ENCODE measurements at places on chromosomes 4 and X.

- DNase-seq = peak; percentile 38
Observed at GRCh38 chr4:160180211-160180610, 1077.3 kb downstream of the RAPGEF2 start.

DNA sequence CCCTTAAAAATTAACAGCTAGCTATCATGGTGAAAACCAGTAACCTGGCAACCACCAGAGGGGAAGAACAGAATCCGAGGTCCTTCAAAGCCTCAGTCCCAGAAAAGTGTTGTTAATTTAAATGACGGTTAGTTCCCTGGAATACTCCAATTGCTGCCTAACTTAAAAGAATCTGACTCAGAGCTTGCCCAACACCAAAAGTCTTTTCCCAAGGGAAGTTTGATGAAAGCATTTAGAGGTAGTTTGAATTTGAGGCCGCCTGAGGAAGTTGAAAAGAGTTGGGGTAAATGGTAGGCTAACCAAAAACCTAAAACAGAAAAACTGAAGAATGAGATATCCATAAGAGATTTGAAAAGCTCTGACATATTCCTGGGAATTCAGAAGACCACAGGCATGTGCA is 46.6 kb downstream of the IL13RA2 start:
- DNase-seq = no peak

- DNase-seq = no peak
Observed at GRCh38 chrX:14038375-14039085, 8.8 kb upstream of the GEMIN8 start.

GRCh38 chr4:182280436-182281111 is 37.4 kb downstream of the TENM3 start:
- no peak for DNase-seq

GRCh38 chr4:126221282-126221681 is 906.5 kb downstream of the FAT4 start:
- DNase-seq = no peak

GRCh38 chrX:118225711-118226428 is 109.3 kb upstream of the KLHL13 start:
- peak; percentile 3 for DNase-seq

DNA sequence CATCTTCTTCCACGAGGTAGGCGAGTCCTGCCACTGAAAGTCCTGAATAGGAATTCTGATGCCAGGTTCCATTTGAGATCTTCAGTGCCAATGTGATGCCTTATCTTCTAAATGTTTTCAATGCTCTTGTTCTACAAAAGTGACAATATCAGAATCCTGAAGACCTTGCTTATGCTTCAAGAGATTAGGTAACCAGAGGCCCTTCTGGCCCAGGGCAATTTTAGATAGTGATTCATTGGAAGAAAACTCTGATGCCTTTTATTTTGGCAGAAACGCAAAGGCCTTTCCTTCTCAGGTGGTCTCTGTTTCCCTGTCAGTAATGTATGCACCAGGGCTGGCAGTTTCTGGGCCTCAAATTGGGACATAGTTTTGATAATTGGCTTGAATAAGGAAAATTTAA is 144.8 kb downstream of the CEP135 start:
- DNase-seq = no peak

DNA sequence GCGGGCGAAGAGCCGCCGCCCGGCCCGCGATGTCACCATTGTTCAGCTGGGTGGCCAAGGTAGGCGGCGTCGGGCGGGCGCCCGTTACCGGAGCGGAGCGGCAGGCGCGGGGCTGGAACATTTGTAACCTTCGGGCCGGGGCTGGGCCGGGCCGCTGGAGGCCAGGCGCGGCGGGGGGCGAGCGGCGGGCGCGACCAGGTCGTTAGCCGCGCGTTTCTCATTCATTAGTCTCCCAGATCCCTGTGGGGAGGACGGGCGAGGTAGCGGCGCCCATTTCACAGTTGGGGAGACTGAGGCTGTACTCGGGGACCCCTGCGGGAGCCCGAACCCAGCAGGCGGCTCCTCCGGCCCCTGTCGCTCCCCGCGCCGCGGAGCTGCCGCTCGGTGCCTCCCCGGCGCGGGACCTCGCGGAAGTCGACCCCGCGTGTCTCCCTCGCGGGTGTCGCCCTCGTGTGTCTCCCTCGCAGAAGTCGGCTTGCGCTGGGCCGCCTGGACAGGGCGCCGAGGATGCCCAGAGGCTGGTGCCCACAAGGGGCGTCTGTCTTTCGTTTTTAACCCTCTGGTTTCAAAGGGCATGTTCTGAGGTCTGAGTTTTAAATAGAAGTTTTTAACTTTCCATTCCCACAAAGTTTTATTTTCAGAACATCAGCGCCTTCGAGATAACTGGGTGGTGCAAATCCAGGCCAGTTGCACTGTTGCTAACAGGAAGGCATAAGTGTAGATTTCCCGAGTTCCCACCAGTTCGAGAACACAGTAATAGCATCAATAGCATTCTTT is 17.5 kb downstream of the PTTG2 start:
- DNase-seq = no peak

DNA sequence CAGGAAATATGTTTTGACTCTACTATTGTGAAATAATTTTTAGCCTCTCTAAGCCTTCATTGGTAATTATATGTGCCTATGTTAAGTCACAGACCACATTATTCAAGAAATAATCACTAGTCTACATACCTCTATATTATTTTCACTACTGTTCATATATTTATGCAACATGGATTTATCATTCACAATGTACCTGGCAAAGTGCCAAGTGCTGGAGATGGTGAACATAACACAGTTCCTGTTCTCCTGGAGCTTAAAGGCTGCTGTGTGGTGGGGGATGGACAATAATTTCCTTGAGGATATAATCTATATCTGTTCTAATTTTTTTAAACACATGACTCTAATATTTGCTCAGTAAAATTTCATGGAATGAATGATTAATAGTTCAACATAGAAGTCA is 527.7 kb upstream of the CXorf51A start:
- DNase-seq = no peak

- no peak for DNase-seq
Observed at GRCh38 chr4:169993531-169993930, 32.7 kb downstream of the MFAP3L start.

GRCh38 chr4:61201961-61202637 is 2.0 kb downstream of the ADGRL3 start:
- DNase-seq = no peak

GRCh38 chr4:114400531-114400930 is 198.1 kb upstream of the UGT8 start:
- no peak for DNase-seq

DNA sequence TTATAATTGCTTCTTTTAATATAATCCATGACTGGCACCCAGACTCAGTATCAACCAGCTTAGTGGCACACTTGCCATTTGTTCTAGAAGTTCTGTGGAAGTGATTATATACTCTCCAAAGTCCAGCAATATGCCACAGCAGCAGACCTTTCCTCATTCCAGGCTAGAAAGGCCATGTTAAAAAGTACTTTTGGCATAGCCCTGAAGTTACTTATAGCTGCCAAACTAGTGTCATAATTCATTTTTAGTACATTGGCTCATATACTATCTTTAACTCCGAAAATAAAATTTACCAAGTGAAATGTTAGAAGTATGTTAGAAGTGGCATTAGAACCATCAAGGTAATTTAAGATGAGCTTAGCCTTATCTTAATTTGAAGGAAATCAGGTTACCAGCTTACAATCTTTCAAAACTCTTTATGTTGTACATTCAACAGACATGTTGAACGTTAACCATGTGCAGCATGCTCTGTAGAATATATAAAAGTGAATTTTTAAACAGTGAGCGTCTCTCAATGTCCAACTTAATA is 714.2 kb upstream of the LCORL start:
- DNase-seq = no peak

DNA sequence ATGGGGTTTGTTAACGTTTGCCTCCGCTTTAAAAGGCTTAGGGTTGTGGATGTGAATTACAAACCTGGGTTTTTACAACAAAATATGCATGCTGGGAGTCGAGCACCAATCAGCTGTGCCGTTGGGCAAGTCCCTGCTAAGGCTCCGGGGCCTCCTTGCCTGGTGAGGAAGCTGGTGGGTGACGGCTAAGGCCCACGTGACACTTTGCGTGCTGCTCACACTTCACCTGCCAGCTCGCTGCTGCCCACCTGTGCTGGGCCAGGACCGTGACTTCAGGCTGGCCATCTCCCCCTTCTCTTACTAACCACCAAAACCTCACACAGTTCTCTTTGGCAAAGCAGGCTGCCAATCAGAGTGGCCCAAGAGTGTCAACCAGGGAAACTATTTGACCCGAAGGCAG is 178.3 kb downstream of the AFAP1 start:
- no peak for DNase-seq

DNA sequence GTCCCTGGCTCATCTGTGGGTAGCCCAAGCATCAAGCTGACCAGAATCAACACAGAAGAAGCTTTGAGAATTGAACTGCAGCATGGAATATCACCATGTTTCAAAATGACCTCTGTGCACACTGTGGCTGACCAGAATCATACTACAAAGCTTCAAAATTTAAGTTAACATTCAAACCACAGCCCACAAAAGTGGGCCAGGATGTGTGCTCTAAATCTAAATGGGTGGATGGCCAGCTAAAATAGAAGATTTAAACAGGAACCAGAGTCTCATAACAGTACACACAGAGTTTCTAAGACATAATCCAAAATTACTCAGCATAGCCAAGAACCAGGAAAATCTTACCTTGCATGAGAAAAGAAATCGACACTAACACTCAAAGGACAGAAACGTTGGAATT is 46.1 kb downstream of the KLF3 start:
- DNase-seq = no peak

GRCh38 chrX:149567621-149568417 is 18.1 kb upstream of the HSFX3 start:
- DNase-seq = no peak

DNA sequence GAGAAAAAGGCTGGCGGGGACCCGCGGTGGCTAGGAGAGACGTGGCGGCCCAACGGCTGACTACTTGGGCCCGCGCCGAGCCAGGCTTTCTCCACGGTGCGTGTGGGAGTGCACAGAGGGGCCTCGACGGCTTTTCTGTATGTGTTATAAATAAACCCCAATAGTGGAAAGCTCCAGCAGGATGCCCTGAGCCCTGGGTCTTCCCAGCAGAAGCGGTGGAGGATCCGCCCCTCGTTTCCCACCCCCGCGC is 268 bp upstream of the PRRG1 start:
- DNase-seq = no peak

DNA sequence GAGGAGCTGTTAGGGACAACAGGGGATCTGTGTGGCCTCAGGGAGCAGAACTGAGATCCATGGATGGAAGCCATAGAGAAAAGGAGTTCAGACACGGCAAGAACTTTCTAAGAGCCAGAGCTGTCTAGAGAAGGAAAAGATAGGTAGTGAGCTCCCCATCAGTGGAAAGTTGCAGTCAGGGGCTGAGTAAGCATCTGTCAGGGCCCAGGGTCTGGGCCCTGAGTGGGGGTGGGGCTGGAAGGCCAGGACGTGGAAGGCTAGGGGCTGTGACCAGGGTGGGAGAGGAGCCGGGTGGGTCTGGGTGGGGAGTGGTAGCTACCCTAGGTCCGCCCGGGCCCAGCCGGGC is 324 bp upstream of the MSN start:
- DNase-seq = no peak

DNA sequence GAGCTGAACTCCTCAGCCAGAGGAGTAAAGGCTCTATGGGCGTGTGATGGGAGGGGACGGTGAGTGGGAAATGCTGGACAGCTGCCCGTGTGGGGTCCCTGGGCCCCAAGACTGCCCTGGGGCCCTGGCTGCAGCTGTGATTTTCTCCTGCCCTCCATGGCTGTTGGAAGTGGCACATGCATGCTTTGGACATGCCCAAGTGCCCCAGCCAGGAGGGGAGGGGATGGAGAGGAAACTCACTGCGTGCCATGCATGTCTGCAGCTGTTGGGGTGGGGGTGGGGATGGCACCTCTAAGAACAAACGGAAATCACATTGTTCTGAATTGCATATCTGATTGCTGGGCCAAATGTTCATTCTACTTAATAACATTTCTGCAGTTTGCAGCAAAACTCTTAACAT is 52.4 kb downstream of the MID2 start:
- DNase-seq = no peak

- DNase-seq = no peak
Observed at GRCh38 chrX:97397371-97397770, 513.7 kb downstream of the RPA4 start.

GRCh38 chr4:38177035-38177546 is 216.9 kb downstream of the PTTG2 start:
- DNase-seq = no peak

DNA sequence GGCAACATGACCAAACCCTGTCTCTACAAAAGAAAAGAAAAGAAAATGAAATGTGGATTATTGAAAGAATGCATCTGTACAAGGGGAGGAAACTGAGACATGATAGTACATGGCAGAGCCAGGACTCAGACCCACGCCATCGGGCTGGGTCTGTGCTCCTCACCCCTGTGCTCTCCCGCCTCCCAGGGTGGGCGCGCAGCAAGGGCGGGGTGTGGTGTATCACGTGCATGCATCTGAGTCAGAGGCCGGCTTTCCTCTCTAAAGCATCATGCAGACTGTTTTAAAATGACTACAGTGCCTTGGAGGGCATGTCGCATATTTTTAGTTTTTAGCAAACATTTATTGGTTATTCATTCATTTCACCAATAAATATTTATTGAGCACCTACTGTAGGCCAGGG is 47.8 kb downstream of the HTT-AS start:
- no peak for DNase-seq

DNA sequence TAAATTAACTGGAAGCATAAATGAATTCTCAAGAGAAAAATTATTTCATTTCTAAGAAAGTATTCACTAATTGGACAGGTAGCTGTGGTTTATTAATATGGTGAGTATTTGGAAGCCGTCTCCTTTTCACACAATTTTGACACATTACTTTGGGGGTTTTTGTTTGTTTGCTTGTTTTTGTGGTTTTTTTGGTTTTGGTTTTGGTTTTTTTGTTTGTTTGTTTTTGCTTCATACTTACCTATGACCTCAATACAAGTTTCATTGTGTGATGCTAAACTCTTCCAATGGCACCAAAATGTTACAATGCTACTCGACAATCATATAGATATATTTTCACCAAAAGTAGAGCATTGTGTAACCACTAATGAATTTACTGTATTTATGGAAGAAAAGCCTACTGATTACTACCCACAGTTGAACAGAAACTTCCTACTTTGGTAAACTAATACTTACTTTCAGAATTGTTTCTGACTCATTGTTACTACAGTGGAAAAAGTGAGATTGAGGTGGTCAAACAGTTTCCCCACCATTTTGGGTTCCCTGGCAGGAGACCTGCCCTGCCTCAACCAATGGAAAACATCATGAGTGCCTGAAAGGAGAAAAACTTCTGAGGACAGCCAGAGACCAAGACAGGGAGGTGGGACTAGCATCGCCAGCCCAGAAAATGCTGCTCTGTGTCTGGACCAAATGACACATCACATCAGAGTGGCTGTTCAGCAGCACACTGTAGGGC is 443.1 kb downstream of the HNRNPD start:
- no peak for DNase-seq

GRCh38 chr4:168221301-168221700 is 97.3 kb downstream of the DDX60 start:
- DNase-seq = peak; percentile 40

GRCh38 chrX:3134316-3134945 is 93.2 kb downstream of the ARSF start:
- DNase-seq = no peak

GRCh38 chr4:60952921-60953320 is 247.2 kb upstream of the ADGRL3 start:
- no peak for DNase-seq

- no peak for DNase-seq
Observed at GRCh38 chrX:142312591-142312990, 107.5 kb upstream of the MAGEC2 start.

GRCh38 chr4:159283696-159284095 is 180.8 kb downstream of the RAPGEF2 start:
- peak; percentile 88 for DNase-seq

GRCh38 chr4:38955957-38956356 is 76.3 kb downstream of the TMEM156 start:
- no peak for DNase-seq

Measured in HS-27A (cell line).